ENCODE measurements at places on chromosomes 12 and 14.

GRCh38 chr12:12592930-12593329 is 18.7 kb upstream of the CREBL2 start:
- no peak for DNase-seq

GRCh38 chr14:64726585-64726890 is 22.3 kb downstream of the PLEKHG3 start:
- DNase-seq: no peak

GRCh38 chr12:6335451-6336078 is 6.3 kb downstream of the TNFRSF1A start:
- peak; percentile 76 for DNase-seq

- no peak for DNase-seq
Observed at GRCh38 chr14:77076113-77076631, 21.9 kb upstream of the CIPC start.

- DNase-seq: no peak
Observed at GRCh38 chr12:132103542-132104308, 40.4 kb downstream of the DDX51 start.

DNA sequence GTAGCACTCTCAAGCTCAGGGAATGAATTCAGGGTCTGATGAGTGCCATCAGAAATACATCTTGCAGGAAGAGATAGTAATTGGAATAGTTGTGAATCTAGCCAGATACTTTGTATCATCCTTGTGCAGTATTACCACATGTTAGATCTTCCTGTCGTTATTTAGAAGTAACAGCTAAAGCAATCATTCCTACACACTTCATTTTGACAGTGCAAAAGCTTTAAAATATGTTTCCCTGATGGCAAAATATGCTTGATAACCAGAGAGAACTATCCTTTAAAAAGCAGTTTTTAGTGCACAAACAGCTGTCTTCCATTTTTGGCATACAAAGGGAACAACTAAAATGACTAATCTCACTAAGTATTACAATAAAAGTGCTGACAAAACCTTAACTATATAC is 149.5 kb upstream of the SLC38A2 start:
- no peak for DNase-seq

- DNase-seq: no peak
Observed at GRCh38 chr12:25280082-25280481, 29.4 kb upstream of the KRAS start.

- DNase-seq: no peak
Observed at GRCh38 chr14:103923863-103924262, 4.4 kb upstream of the TDRD9 start.

- no peak for DNase-seq
Observed at GRCh38 chr12:88805692-88806091, 225.4 kb upstream of the KITLG start.

GRCh38 chr14:65904988-65905387 is 492.5 kb downstream of the FUT8 start:
- DNase-seq: no peak

- DNase-seq: no peak
Observed at GRCh38 chr12:71449373-71450070, 9.9 kb downstream of the LGR5 start.

DNA sequence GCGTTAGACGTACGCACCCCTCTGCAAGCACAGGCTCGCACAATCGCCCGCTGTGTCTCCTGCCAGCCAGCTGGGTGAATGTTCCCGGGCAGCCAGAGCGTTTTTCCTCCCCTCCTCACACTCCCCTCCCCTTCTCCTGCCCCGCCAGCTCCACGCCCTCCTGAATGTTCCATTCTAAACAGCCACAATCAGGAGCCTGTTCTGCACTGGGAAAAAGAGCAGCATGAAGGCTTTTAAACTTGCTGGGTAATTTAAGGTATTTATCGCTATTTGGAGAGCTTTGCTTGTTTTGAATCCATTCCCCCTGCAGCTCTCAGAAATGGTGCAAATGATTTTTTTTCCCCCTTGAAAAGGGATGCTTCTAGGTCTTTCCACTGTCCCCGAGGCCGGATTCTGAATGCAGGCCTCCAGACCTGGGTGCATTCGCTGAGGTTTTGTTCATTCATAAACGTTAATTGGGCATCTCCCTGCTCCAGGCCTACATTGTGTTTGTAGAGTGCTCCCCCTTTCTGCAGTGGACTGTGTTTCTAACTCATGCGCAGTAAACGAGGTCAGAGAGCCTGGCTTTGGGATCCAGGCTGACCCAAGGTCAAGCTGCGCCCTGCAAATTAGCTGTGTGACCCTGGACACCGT is 212.5 kb downstream of the CHST11 start:
- no peak for DNase-seq

GRCh38 chr14:21723431-21724045 is 49.9 kb upstream of the OR4E1 start:
- peak; percentile 24 for DNase-seq

GRCh38 chr12:116194935-116195431 is 82.5 kb downstream of the MED13L start:
- DNase-seq: peak; percentile 41

GRCh38 chr12:70553391-70553859 is 83.8 kb downstream of the PTPRB start:
- no peak for DNase-seq

GRCh38 chr12:53340398-53340797 is 4.2 kb upstream of the SP7 start:
- DNase-seq: no peak

GRCh38 chr12:89817501-89818226 is 109.0 kb upstream of the ATP2B1 start:
- no peak for DNase-seq

DNA sequence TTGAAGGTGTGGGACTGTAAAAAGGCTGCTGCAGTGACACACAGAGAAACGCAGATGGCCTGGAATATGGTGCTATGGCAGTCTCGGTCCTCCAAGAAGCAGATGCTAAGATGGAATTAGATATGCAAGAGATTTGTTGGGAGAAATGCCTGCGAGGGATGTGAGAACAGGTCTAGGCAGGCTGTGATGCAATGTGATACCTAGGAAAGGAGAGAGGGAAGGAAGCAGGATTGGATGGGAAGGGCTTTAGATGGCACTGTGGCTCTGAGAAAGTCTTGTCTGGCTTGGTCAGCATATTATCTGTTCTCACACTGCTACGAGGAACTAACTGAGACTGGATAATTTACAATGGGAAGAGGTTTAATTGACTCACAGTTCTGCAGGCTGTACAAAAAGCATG is 374.4 kb downstream of the BCAT1 start:
- no peak for DNase-seq

GRCh38 chr14:73258845-73259611 is 21.7 kb downstream of the PAPLN start:
- no peak for DNase-seq

DNA sequence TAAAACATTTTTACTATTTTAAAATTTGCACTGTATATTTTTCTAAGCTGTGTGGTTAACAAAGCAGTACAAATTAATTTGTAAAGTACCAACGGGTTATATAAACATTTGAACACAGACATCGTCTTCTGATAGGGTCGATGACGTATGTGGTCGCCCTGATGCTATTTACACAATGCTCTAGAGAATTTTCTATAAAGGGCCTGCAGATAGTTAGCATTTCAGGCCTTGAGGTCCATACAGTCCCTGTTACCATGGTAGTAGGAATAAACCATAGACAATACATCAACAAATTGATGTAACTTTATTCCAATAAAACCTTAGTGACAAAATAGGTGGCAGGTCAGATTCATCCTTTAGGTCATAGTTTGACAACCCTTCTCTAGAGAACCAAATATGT is 25.7 kb upstream of the PDZRN4 start:
- no peak for DNase-seq

GRCh38 chr14:34086223-34086757 is 135.4 kb upstream of the EGLN3 start:
- DNase-seq: no peak

DNA sequence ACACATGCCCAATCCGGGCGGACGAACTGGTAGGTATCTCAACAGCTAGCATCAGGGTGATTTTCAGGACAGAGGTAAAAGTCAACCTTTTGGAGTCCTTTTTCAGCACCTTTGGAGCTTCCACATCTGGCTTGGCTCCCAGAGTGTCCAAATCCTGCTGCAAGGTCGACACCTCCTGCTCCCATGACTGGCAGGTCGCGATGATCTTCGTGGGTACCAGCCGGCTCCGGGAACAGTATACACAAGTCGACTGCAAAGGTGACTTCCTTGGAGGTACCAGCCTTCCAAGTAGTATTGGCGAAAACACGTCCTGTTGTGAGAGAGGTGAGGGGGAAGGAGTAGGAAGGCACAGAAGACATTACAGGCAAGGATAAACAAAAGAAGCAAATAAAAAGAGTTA is 672.7 kb downstream of the TMEM121 start:
- no peak for DNase-seq

- no peak for DNase-seq
Observed at GRCh38 chr14:57634335-57634734, 140.7 kb upstream of the CCDC198 start.

GRCh38 chr14:50520947-50521815 is 11.2 kb downstream of the MAP4K5 start:
- DNase-seq: peak; percentile 41

GRCh38 chr12:52701281-52701680 is 2.0 kb downstream of the KRT77 start:
- no peak for DNase-seq

DNA sequence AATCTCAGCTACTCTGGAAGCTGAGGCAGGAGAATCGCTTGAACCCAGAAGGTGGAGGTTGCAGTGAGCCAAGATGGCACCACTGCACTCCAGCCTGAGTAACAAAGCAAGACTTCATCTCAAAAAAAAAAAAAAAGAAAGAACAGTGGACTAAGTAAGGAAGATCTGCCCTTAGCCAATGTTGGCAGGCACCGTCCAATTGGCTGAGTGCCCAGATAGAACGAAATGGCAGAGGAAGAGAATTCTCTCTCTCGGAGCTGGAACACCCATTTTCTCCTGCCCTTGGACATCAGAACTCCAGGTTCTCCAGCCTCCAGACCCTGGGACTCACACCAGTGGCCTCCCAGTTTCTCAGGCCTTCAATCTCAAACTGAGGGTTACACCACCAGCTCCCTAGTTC is 49.9 kb downstream of the ESR2 start:
- no peak for DNase-seq

- no peak for DNase-seq
Observed at GRCh38 chr12:124099661-124100060, 126.6 kb downstream of the ZNF664 start.

DNA sequence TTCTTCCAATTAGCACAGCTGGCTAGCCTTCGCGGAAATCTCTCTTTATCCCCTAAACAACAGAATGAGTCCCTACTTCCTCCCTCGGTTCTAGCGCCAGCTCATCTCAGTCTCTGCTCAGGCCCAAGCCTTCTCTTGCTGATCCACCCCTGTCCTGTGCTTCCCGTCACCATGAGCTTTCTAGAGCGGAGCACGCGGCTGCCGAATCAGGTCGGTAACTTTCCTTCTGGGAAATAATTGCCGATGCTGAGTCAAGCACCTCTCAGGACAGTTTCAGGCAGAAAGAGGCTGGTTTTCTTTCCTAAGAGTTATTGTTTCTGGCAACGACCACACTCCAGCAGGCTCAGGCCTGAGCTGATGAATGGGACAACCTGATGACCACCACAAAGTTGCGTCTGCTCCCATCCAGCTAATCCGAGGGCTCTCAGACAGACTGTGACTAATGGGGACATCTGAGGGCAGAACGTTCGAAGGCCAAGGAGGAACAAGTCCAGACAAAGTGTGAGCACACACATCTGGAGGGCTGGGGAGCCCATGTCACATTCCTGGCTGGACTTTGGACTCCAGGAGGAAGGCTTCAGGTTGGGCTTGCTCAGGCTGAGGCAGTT is 13.6 kb upstream of the GPR68 start:
- DNase-seq: no peak

GRCh38 chr14:86513564-86513963 is 983.6 kb downstream of the FLRT2 start:
- no peak for DNase-seq

GRCh38 chr14:74504412-74504811 is 10.8 kb downstream of the ISCA2 start:
- no peak for DNase-seq

GRCh38 chr14:61462566-61463193 is 141.3 kb downstream of the PRKCH start:
- DNase-seq: no peak

DNA sequence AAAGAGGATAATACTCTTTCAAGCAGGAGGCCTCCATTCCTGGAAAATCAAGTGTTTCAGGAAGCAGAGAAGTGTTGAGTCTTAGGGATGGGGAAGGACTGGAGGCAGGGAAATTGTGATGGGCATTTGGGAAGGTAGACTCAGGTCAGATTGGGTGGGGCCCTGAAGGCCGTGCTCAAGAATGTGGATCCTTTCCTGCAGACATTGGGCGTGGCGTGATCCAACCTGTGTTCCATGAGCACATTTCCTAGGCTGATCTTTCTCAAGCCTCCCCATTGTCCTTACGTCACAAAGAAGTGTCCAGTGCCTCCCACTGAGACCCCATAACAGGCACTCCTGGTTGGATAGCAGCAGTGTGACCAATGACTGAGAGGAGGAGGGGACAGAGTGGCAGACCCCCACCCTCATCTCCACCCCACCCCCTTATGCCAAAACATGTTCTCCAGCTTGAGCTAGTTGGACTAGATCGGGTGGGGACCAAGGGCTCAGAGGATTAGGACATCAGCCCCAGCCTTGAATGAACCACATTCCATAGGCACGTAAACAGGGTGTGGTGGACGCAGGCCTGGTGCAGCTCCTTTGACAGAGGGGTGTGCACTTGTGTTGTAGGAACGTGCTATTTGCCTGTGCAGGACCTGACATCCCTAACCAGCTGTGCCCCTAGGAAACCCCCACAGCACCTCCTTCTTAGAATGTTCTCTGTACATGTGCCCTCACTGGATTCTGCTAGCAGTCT is 76.8 kb downstream of the TTC9 start:
- no peak for DNase-seq

GRCh38 chr12:15546102-15546701 is 223.9 kb downstream of the PTPRO start:
- DNase-seq: no peak

DNA sequence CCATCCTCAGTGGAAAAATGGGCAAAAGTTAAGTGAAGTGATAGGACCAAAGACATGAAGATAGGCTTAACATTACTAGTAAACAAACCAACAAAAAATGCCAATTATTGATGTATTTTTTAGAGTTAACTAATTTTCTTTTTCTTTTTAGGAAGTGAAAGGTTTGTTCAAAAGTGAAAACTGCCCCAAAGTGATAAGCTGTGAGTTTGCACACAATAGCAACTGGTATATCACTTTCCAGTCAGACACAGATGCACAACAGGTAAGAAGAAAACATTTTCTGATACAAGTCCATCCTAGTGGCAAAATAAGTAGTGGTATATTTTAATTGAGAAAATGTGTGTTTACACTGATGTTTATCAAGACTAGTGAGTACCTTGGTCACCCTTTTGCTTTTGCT is 39.6 kb downstream of the LARP4 start:
- DNase-seq: no peak

DNA sequence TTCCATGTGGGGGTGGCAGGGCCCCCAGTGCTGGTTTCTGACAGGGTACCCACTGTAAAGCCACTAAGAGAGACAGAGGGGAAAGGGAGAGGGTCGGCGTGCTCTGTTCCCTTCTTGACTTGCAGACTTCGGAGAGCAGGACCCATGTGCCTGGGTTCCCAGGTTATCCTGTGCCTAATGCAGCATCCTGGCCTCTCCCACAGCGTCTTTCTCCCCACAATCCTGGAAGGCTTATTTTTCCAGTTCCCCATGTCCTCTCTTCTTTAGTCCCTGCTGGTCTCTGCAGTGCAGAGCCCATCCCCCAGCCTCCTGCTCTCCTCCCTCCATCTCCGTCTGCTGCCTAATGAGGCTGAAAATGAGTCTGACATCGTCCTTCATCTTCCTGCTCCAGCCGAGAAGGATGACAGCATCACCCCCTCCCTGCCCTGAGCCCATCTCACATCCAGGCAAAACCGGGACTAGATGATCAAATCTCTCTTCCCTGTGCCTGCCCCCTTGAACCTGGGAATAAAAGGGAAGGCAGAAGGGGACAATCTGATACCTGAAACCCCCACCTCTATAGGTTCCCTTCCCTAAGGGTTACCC is 15.1 kb downstream of the CALCOCO1 start:
- DNase-seq: no peak
